Tibial nerve (tissue), 4 donors: ENCODE measurements at places on chromosomes 4 and X.
A peak's percentile ranks its signal among the peaks of the same experiment; 100 is the strongest.

DNA sequence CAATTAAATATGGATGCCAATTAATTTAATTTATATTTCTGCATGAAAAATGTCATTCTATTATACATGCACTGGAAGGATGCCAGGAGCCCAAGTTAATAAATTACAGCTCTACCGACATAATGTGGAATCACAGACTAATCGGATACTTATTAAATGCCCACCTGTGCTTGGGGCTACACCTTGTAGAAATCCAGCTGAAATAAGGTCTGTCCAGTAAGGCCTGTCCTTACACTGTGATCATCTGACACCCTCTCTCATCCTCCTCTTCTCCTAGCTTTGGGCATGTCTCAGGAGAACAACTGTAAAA is 6.0 kb upstream of the SHISA3 start:
- no peak overlapping the region for H3K27ac ChIP-seq
- H3K4me1 ChIP-seq: no peaks in the 10 kb centered on the region
- DNase-seq: no peak
- no peaks in the 10 kb centered on the region for H3K36me3 ChIP-seq

DNA sequence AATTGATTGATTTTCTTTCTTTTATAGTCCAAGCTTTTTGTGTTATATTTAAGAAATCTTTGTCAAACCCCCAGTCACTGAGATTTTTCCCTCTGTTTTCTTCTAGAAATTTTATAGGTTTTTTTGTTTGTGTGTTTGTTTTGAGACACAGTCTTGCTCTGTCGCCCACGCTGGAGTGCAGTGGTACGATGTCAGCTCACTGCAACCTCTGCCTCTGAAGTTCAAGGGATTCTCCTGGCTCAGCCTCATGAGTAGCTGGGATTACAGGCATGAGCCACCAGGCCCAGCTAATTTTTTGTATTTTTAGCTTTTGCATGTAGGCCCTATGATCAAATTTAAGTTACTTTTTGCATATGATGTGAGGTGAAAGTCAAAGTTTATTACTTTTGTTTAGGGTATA is 20.9 kb upstream of the FBXW7 start:
- no peaks in the 10 kb centered on the region for H3K4me1 ChIP-seq
- no peaks in the 10 kb centered on the region for H3K27me3 ChIP-seq
- H3K27ac ChIP-seq: no peak overlapping the region

GRCh38 chr4:2948895-2949781 is 14.1 kb downstream of the NOP14 start:
- no peak overlapping the region for H3K27ac ChIP-seq
- H3K4me3 ChIP-seq: no peak overlapping the region
- no peaks in the 10 kb centered on the region for H3K4me1 ChIP-seq

- DNase-seq: no peak
- H3K4me1 ChIP-seq: no peaks in the 10 kb centered on the region
- H3K27me3 ChIP-seq: no peaks in the 10 kb centered on the region
- H3K36me3 ChIP-seq: no peaks in the 10 kb centered on the region
These were observed 92.4 kb downstream of the CXCL13 start for GRCh38 chr4:77697860-77698590.

DNA sequence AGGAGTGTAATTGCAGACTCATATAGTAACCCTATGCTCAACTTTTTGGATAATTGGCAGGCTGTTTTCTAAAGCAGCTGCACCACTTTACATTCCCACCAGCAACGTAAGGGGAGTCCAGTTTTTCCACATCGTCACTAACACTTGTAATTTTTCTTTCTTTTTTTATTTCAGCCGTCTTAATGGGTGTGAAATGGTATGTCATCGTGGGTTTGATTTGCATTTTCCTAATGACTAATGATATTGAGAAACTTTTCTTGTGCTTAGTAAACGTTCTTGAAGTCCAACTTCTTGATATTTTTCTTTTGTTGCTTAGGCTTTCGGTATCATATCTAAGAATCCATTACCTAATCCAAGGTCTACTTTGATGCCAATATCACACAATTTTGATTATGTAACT is 95.3 kb upstream of the IL1RAPL1 start:
- H3K4me3 ChIP-seq: no peak overlapping the region
- no peaks in the 10 kb centered on the region for H3K36me3 ChIP-seq
- DNase-seq: no peak
- no peak overlapping the region for H3K27ac ChIP-seq
- H3K4me1 ChIP-seq: no peaks in the 10 kb centered on the region
- no peaks in the 10 kb centered on the region for H3K27me3 ChIP-seq

GRCh38 chrX:31551913-31552312 is 480.1 kb upstream of the FTHL17 start:
- H3K4me1 ChIP-seq: no peaks in the 10 kb centered on the region
- no peaks in the 10 kb centered on the region for H3K36me3 ChIP-seq
- H3K27me3 ChIP-seq: no peaks in the 10 kb centered on the region
- DNase-seq: no peak
- no peak overlapping the region for H3K27ac ChIP-seq

GRCh38 chrX:81259714-81260395 is 58.0 kb downstream of the SH3BGRL start:
- H3K4me1 ChIP-seq: no peaks in the 10 kb centered on the region
- no peaks in the 10 kb centered on the region for H3K27me3 ChIP-seq
- H3K4me3 ChIP-seq: no peak overlapping the region
- H3K27ac ChIP-seq: peak overlapping the region; percentile 38

- H3K27ac ChIP-seq: no peak overlapping the region
- H3K27me3 ChIP-seq: no peaks in the 10 kb centered on the region
- DNase-seq: no peak
- no peak overlapping the region for H3K4me3 ChIP-seq
These were observed 165.4 kb upstream of the TACR3 start for GRCh38 chr4:103885152-103885551.

GRCh38 chrX:132209527-132209926 is 9.7 kb downstream of the RAP2C start:
- DNase-seq: no peak
- no peak overlapping the region for H3K27ac ChIP-seq
- H3K36me3 ChIP-seq: no peaks in the 10 kb centered on the region
- H3K4me3 ChIP-seq: no peak overlapping the region

- H3K36me3 ChIP-seq: no peaks in the 10 kb centered on the region
- no peak for DNase-seq
- H3K4me1 ChIP-seq: no peaks in the 10 kb centered on the region
- no peak overlapping the region for H3K4me3 ChIP-seq
- no peak overlapping the region for H3K27ac ChIP-seq
- H3K27me3 ChIP-seq: no peaks in the 10 kb centered on the region
These were observed 35.6 kb upstream of the FAM9B start for GRCh38 chrX:9069573-9069972.

DNA sequence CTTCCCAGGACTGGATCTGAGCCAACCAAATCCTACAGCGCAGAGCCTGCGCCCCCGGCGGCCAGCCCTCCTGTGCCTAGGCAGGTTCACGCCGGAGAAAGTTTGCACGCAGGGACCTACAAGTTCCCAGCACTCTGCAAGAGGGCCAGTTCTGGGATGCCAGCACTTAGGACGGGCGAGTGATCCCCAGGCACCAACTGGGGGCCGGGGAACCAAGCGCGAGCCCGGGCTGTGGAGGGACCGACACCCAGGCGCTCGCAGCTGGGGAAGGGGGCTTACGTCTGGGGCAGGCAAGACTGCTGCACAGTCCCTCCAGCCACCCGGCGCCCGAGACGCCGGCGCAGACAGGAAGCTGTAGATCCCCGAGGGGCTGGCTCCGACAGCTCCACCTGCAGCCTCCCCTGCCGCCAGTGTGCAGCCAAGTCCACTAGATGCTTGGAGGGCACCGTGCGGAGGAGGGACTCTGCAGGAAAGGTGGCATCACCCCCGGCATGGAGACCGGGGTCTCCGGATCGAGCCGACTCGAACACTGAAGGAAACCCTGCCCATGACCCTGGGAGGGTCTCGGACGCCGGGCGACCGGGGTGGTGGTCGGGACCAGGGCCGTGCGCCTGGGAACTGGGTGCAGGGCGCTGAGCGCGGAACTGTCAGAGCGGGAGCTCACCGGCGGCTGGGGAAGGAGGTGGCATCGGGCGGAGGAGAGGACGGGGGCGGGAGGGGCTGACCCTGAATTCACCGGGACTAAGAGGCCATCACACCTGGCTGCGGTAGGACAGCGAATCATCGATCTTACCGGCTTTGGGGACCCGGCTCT is 566 bp downstream of the CORIN start:
- DNase-seq: no peak
- H3K4me3 ChIP-seq: peak overlapping the region; percentile 49
- H3K27me3 ChIP-seq: no peaks in the 10 kb centered on the region
- peaks cover 35% of the 10 kb centered on the region for H3K4me1 ChIP-seq
- H3K27ac ChIP-seq: no peak overlapping the region

GRCh38 chr4:73692701-73693100 is 47.7 kb upstream of the CXCL8 start:
- no peaks in the 10 kb centered on the region for H3K36me3 ChIP-seq
- no peaks in the 10 kb centered on the region for H3K27me3 ChIP-seq
- no peaks in the 10 kb centered on the region for H3K4me1 ChIP-seq
- no peak overlapping the region for H3K27ac ChIP-seq
- DNase-seq: no peak
- no peak overlapping the region for H3K4me3 ChIP-seq

DNA sequence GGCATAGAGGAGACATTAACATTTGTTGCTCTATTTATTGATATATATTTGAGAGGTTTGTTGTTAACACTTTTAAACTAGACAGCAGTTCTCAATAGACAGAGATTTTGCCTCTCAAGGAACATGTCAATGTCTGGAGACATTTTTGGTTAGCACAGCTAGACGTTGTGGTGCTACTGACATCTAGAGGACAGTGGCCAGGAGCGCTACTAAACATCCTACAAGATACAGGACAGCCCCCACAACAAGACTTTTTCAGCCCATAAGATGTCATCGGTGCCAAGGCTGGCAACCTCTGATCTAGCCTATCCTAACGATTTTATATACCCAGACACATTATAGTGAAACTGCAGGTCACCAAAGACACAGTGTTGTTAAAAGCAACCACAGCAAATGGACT is 18.4 kb upstream of the CTSO start:
- H3K27ac ChIP-seq: no peak overlapping the region
- H3K4me3 ChIP-seq: no peak overlapping the region
- no peaks in the 10 kb centered on the region for H3K4me1 ChIP-seq
- peak; percentile 16 for DNase-seq
- no peaks in the 10 kb centered on the region for H3K27me3 ChIP-seq

- no peak for DNase-seq
- H3K27me3 ChIP-seq: no peaks in the 10 kb centered on the region
- H3K27ac ChIP-seq: no peak overlapping the region
- no peak overlapping the region for H3K4me3 ChIP-seq
These were observed 402.7 kb upstream of the INTU start for GRCh38 chr4:127229855-127230608.

DNA sequence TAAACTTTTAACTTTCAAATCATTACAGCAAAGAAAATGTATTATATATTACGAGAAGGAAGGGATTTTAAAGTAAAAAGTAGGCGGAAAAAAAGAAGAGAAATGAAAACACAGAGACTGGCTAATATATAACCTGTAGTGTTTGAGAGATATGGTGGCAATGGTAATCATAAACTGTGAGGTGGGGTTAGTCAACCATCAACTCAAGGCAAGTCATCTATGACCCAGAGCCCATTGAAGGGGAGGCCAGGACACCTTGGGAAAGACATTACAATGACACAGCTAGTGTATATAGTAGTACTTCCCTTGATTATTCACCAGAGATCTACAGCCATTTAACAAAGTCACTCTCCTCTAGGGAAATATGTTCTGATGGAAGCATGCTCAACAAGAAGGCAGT is 423.9 kb upstream of the PITX2 start:
- H3K4me3 ChIP-seq: no peak overlapping the region
- no peaks in the 10 kb centered on the region for H3K4me1 ChIP-seq
- DNase-seq: no peak
- no peak overlapping the region for H3K27ac ChIP-seq
- no peaks in the 10 kb centered on the region for H3K27me3 ChIP-seq

DNA sequence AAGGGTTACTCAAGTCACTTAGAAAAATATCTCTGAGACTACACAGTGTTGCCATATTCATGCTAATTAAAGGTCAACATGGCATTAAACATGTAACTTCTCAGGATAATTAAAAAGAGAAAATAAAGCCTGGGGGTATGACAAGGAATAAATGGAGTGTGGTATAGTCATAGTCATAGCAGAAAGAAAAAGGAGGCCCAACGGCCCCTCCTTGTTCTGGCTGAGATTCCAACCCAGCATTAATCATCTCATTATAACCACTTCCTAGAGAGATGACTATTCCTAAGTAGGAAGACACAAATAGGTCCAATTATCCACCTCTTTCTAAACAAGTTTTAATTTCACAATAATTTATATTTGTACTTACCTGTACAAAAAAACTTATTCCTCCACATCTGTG is 778.4 kb upstream of the AADAT start:
- no peak overlapping the region for H3K4me3 ChIP-seq
- H3K27me3 ChIP-seq: no peaks in the 10 kb centered on the region
- H3K36me3 ChIP-seq: no peaks in the 10 kb centered on the region
- no peak for DNase-seq

- no peaks in the 10 kb centered on the region for H3K36me3 ChIP-seq
- no peak for DNase-seq
- no peaks in the 10 kb centered on the region for H3K4me1 ChIP-seq
- H3K27me3 ChIP-seq: no peaks in the 10 kb centered on the region
These were observed 565.7 kb downstream of the PPARGC1A start for GRCh38 chr4:23324021-23324690.

- DNase-seq: no peak
- H3K36me3 ChIP-seq: no peaks in the 10 kb centered on the region
- no peak overlapping the region for H3K27ac ChIP-seq
- no peaks in the 10 kb centered on the region for H3K27me3 ChIP-seq
These were observed 387.5 kb upstream of the PPP1R2C start for GRCh38 chrX:43165343-43165920.

DNA sequence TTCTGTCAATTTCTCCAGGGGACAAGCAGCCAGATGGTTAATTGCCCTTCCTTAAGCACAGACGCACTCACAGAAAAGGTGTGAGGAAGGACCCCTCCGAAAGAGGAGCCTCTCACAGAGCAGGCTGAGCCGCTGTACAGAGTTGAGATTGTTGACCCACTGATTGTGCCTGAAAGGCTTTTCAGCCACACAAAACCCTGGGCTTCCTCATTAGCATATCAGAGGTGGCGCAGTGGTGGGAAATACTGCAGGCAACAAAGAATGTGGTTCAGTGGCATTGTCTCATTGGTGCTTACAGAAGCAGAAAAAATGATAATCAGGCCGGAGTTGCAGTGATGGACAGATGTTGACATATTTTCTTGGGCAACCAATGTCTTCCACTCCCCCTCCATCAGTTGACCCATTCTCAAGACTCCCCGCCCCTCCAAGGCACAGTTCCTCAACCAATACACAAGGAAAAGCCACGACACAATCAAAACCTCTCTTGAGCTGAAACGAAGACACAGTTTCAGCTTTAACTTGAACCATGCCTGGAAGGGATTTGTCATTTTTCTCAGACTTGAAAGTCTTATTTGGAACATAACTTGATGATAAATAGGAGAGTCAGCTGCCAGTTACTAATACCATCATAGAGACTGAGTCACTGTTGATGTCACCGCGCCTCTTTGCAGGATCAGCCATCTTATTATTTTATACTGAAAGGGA is 53.1 kb downstream of the ATXN3L start:
- no peak overlapping the region for H3K4me3 ChIP-seq
- H3K27me3 ChIP-seq: no peaks in the 10 kb centered on the region
- H3K4me1 ChIP-seq: no peaks in the 10 kb centered on the region
- no peak overlapping the region for H3K27ac ChIP-seq
- no peaks in the 10 kb centered on the region for H3K36me3 ChIP-seq
